ENCODE measurements at places on chromosomes 3 and 15.

DNA sequence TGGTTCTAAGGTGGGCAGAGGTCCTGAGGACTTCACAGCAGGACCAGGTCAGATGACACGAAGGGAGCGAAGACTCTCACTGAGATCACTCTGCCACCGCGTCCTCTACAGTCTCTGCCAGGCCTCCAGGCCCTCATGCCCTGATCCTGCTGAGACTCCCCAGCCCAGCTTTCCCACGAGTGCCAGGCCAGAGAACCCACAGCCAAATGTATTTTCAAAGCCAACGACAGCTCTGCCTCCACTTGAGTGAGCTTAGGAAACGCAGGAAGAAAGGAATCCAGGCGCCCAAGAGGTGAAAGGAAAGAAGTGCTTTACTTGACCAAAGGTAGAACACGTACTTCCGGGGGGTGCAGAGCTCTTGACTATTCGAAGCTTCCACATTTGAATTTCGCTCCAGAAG is 275.0 kb downstream of the XXYLT1 start:
- DNase-seq = peak; percentile 9

GRCh38 chr3:4877173-4877787 is 102.0 kb upstream of the BHLHE40 start:
- DNase-seq = no peak

DNA sequence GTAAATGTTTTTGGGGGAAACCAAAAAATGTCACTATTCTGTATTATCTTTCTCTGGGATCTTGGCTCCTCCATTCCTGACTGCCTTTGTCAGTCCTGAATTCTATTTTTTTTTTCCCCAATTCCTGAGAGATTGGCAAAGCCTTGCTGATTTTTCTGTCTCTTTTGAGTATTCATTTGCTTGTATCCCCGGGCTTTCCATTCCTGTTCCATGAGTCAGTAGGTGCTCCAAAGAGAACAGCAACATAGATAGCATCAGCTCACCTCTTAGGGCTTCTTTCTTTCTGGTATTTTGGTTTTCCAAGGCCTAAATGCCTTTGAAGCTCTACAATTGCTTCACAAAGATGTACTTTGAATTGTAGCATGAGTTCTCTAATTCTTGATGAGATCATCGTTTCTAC is 271.7 kb upstream of the LRRC3B start:
- DNase-seq = no peak

DNA sequence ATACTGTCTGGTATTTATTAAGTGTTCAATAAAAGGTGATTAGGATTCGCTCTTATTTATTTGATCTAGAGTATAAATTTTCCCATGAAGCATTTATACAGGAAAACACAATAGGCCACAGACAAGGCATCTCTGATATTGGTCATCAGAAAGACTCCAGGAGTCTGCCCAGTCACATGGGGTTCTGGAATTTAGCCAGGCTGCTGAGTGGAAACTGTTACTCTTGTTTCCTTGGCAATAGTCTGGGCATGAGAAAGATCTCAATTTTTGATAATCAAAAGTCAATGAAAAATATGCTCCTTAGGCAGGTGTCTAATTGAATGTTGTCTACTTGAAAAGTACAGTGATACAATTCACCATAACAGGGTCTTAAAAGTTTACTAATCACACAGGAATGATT is 161.2 kb downstream of the FRMD5 start:
- no peak for DNase-seq

- DNase-seq = no peak
These were observed 224.7 kb downstream of the CACNA2D3 start for GRCh38 chr3:54347060-54347459.

- no peak for DNase-seq
These were observed 14.7 kb downstream of the XRN1 start for GRCh38 chr3:142433110-142433509.

- DNase-seq = no peak
These were observed 18.1 kb upstream of the ATP1B3 start for GRCh38 chr3:141858312-141858711.

Data from activated CD4-positive, CD25-positive, alpha-beta regulatory T cell treated with anti-CD3 and anti-CD28 coated beads, Interleukin-2, amount 50 U/mL, for 72 hours (primary cell).